ENCODE measurements at places on chromosomes 5 and 9.

- no peak for DNase-seq
These were observed 40.8 kb downstream of the NAIF1 start for GRCh38 chr9:128026255-128026772.

DNA sequence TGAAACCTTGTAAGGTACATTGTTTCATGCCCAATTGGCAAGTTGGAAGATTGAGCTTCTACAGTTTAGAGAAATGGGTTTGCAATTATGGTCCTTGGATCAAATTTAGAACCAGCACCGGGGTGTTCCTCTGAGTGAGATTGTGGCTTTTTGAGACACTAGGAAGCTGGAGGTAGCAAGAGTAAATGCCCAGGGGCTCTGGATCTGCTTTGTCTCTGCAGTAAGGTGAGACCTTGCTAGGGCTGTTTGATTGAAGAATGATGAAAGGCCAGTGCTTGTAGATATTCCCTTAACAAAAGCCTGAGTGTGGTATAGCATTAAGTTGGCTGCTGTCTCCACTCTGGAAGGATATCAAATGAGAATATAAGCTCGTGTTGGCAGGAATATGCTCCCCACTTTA lies 36.0 kb downstream of the WWC1 start:
- DNase-seq = no peak

DNA sequence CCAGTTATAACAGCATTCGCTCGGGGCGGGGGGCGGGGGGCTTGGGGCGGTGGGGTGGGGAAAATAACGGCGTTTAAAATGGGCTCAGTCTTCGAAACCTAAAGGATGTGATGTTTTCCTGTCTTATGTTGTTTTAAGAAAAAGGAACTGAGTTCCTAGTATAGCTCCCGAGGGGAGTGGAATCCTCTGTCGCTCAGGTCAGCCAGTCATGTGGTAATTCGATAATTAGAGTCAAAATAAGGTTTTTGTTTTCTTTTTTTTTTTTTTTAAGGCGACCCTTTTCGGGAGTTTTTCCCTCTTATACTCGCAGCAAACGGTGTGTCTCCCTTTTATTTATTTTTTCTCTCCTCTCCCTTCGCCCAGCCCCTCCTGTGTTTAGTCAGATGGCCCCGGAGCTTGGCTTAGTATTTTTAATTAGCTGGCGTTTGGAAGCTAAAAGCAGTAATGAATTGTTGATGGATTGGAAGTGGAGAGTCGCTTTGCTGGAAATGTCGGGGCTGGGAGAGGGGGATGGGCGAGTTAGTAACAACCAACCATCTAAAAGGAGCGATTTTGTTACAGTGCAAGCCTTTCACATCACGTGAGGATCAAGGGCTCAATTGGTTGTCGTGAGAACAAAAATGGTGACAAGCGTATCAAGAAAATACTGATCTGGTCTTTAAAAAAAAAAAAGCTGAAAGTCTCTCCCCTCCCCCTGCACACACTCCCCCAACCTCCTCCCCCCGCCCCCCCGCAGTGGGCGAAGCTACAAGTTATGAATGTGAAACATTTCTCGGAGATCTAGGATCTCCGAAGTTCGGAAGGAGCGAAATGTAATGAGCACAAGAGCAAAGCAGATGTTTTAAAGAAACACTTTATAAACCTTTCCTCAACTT lies 714 bp upstream of the ZNF608 start:
- DNase-seq = no peak

DNA sequence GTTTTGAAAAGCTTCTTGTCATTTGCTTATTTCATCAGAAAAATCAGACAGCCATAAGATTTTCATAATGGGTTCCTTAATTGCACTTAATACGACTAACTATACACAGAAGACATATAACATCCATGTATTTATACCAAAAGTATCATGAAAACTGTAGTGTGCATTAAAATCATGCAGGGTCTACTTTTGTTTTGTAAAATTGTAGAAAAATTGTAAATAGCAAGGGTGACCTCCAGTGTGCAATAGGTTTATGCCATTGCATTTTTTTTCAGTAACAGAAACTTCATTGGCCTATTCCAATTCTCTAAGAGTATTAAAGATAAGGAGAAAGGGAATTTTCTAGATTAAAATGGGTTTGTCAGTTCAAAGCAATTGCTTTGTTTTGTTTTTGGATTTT lies 307.6 kb downstream of the KIAA0825 start:
- DNase-seq = no peak

- no peak for DNase-seq
These were observed 26.1 kb downstream of the MAP1B start for GRCh38 chr5:72133212-72133990.

DNA sequence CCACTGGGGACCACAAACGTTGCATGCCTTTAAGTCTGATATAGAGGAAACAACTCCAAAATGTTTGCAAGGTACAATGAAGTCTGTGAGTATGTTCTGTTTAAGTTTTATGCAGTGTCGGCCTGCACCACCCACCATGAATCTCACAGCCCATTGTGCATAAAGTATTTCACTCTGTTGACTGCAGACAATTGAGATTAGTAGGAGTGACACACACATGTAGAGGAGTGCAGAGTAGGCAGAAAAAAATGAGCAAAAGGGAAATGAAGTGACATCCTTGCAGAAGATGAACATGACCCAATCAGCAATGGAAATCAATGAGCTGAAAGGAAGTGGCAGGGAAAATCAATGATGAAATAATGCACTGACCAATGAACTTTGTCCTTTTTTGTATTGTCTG lies 315.6 kb upstream of the PTPRD start:
- no peak for DNase-seq

GRCh38 chr5:168712280-168712924 lies 133.2 kb upstream of the PANK3 start:
- DNase-seq = no peak

GRCh38 chr9:79693750-79694149 lies 122.0 kb downstream of the TLE4 start:
- no peak for DNase-seq

- no peak for DNase-seq
These were observed 14.4 kb upstream of the SLC2A8 start for GRCh38 chr9:127382541-127382940.

DNA sequence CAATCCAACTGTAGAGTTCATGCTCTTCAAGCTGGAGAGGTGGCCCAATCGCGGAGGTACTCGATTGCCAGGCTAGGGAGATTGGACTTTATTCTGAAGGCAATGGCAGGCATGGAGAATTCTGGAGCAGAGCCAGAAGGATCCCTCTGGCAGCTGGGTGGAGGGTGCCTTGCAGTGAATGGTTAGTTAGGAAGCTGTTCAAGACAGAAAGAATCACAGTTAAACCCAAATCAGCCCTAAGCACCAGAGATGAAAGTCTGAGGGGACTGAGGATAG lies 182.4 kb downstream of the RGS3 start:
- DNase-seq = no peak

- no peak for DNase-seq
These were observed 25.0 kb upstream of the HMCN2 start for GRCh38 chr9:130240410-130241197.

DNA sequence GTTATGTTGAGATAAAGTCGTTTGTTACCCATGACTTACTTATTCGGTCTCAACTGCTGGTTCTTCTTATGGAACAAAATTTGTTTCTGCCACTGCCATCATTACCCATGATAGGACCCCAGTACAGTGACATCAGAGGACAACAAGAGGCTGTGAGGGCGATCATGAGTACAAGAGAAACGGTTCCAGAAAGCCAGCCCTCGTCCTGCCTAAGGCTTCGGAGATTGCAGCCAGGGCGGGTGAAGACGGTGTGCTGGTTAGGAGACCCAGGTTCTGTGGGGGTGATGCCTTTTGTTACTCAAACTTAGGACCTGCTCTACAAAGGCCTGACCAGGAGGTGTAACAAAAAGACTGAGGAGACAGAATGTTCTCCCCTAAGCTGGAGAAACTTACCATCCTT lies 10.9 kb downstream of the FYB1 start:
- DNase-seq = no peak

GRCh38 chr5:91329283-91329682 lies 53.8 kb downstream of the ARRDC3 start:
- no peak for DNase-seq

Data from SIG-M5 (cell line).